ENCODE measurements at places on chromosomes 6 and 20.

GRCh38 chr6:18465410-18466154 is 78.4 kb downstream of the RNF144B start:
- H3K4me1 ChIP-seq, result no peaks in the 10 kb centered on the region
- no peak overlapping the region for H3K27ac ChIP-seq
- no peaks in the 10 kb centered on the region for H3K36me3 ChIP-seq
- no peak for DNase-seq
- no peaks in the 10 kb centered on the region for H3K27me3 ChIP-seq

- H3K4me1 ChIP-seq, result no peaks in the 10 kb centered on the region
- no peak for DNase-seq
- H3K27me3 ChIP-seq, result no peaks in the 10 kb centered on the region
- no peak overlapping the region for H3K27ac ChIP-seq
- H3K4me3 ChIP-seq, result no peak overlapping the region
- H3K36me3 ChIP-seq, result no peaks in the 10 kb centered on the region
Observed at GRCh38 chr20:49543071-49543857, 24.7 kb downstream of the PTGIS start.

DNA sequence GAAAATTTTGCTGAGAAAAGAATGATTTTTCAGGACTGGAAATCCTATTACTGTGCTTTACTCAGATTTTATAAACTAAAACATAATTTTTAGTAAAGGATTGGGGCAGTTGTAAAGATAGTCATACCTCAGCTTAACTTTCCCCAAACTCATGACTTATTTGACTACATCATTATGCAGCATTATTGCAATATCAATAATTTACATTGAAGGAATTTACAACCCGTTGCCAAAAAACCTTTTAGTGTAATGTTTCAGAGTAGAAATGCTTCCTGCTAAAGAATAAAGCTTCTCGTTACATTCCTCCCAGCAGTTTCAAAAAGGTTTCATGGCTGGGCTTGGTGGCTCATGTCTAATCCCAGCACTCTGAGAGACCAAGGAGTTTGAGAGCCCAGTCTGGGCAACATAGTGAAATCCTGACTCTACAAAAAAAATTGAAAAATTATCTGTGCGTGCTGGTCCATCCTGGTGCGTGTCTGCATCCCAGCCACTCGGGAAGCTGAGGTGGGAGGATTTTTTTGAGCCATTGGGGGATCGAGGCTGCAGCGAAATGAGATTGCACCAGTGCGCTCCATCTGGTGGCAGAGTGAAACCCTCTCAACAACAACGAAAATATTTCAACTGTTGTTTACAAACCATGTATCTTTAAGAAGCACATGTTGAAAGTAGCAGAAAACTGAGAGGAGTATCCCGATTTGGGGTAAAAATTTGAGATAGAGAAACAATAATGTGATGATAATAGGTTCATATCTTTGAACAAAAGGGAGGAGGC is 4.4 kb downstream of the AMD1 start:
- H3K27ac ChIP-seq, result no peak overlapping the region
- H3K27me3 ChIP-seq, result no peaks in the 10 kb centered on the region
- peak overlapping the region; percentile 24 for H3K4me3 ChIP-seq
- H3K36me3 ChIP-seq, result no peaks in the 10 kb centered on the region

GRCh38 chr20:4573564-4574355 is 147.9 kb upstream of the PRND start:
- no peak for DNase-seq
- H3K4me1 ChIP-seq, result no peaks in the 10 kb centered on the region
- no peaks in the 10 kb centered on the region for H3K36me3 ChIP-seq

DNA sequence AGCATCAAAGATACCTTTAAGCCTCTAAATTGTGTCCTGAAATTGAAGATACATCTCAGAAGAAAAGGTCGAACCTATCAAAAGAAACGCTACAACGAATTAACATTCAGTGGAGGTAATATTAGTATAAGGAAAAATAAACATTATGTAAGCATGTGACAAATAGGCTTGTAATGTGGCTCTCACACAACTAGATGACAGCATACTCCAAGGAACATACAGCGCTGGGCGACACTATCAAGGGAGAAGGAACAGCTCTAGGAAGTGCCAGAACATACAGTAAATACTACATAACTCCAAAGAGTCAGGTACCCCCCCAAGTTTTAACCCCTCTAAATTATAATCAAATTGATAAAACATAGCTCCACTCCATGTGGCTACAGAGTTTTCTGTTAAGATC is 103.5 kb downstream of the LAMP5 start:
- no peak overlapping the region for H3K27ac ChIP-seq
- H3K27me3 ChIP-seq, result no peaks in the 10 kb centered on the region
- no peak overlapping the region for H3K4me3 ChIP-seq
- no peaks in the 10 kb centered on the region for H3K4me1 ChIP-seq
- H3K36me3 ChIP-seq, result no peaks in the 10 kb centered on the region

DNA sequence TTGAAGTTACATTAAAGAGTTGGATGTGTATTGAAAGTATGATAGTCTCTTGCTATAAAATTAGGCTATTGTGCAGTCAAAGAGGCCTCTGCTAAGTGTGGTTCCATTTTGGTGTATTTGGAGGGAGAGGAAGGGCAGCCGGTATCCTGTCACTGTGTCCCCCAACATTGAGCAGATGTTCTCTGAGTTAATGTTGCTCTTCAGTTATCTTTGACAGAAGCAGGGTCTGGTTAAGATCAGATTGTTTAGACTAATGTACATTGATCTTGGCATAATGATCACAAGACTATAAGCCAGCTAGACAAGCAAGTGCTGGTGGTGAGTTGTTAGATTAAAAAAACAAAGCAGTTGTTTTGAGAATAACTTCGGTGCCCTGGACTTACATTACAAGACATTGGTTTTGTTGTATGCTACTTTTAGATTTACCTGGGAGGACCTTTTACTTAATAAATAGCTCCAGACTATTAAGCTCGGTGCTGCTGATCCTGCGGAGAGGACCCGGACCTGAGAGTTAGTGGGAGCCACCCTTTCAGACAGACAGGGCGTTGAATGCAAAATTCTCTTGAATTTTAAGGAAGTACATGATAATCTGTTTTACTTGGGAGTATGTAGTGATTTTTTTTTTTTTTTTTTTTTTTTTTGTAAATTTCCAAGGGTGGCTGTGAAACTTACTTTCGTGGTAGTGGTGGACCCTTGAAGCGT is 97.8 kb downstream of the JARID2 start:
- no peak overlapping the region for H3K4me3 ChIP-seq
- no peak overlapping the region for H3K27ac ChIP-seq
- no peaks in the 10 kb centered on the region for H3K27me3 ChIP-seq
- no peaks in the 10 kb centered on the region for H3K36me3 ChIP-seq
- no peaks in the 10 kb centered on the region for H3K4me1 ChIP-seq

DNA sequence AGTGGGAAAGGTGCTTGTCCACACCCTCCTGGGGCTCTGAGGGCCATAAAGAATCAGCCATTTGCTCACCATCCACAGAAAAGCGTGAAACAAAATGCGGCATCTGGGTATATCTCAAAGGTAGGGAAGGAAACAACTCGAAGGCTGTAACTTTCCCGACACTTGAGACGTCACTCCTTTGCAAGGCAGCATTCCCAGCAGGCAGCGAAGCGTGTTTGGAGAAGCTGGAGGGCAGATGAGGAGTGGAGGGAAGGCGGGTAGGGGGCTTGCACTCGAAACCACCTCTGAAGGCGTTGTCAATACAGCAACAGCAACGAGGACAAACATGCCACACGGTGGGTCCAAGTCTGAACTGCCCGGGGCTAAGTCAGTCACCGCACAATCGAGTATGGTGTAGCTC is 98.4 kb downstream of the FOXC1 start:
- H3K36me3 ChIP-seq, result no peaks in the 10 kb centered on the region
- H3K27me3 ChIP-seq, result no peaks in the 10 kb centered on the region
- no peak for DNase-seq
- no peak overlapping the region for H3K4me3 ChIP-seq

DNA sequence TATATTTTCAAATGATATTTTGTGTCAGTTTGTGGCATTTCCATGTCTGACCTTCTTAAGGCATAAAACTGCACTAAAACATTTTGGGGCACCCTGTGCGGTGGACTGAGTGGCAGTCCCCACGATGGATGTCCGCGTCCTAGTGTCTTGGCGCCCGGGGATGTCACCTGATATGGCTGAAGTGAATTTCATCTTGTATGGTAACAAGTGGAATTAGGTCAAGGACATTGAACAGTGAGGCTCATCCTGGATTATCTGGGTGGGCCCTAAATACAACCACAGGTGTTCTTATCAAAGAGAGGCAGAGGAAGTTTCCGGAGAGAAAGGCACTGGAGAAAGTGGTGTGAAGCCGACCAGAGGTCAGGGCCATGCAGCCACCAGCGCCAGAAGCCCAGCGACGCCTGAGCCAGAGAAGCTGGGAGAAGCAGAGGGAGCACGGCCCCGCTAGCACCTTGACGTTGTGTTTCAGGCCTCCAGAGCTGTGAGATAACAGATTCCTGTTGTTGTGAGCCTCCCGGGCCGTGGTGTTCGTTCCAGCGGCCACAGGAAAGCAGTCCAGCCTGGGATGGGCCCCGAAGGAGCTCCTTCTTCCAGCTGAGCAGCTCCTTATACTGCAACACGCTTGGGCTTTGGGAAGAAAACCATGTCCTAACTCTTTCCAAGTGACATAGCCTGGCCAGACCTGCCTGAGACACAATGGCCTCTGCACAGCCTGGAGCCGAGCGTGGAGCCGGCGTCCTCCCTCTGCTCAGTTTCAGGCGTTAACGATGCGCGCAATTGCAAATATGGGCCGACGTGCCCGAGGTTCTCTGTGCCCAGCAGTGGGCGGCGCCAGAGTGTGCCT is 22.5 kb downstream of the THBS2 start:
- no peak overlapping the region for H3K4me3 ChIP-seq
- H3K36me3 ChIP-seq, result no peaks in the 10 kb centered on the region
- DNase-seq, result no peak
- H3K4me1 ChIP-seq, result no peaks in the 10 kb centered on the region

DNA sequence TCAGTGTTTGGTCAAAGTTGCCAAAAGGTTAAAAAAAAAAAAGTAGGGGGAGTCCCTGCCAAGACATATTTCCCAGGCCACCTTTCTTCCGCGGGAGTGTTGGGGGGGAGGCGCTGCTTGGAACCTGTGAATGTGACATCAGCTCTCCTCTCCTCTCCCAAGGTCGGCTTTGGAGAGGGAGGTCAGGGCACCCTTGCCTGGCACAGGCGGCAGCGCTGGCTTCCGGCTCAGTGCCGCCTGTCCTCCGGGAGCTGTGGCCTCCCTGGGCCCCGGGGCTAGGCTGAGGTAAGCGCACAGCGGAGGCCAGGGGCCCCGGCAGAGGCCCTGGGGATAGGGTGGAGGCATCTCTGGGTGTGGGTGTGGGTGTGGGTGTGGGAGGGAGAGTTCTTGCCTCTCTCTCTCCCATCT is 1.9 kb upstream of the EDN1 start:
- peak overlapping the region; percentile 88 for H3K27ac ChIP-seq
- no peaks in the 10 kb centered on the region for H3K4me1 ChIP-seq
- H3K36me3 ChIP-seq, result no peaks in the 10 kb centered on the region
- DNase-seq, result peak; percentile 66
- no peaks in the 10 kb centered on the region for H3K27me3 ChIP-seq

DNA sequence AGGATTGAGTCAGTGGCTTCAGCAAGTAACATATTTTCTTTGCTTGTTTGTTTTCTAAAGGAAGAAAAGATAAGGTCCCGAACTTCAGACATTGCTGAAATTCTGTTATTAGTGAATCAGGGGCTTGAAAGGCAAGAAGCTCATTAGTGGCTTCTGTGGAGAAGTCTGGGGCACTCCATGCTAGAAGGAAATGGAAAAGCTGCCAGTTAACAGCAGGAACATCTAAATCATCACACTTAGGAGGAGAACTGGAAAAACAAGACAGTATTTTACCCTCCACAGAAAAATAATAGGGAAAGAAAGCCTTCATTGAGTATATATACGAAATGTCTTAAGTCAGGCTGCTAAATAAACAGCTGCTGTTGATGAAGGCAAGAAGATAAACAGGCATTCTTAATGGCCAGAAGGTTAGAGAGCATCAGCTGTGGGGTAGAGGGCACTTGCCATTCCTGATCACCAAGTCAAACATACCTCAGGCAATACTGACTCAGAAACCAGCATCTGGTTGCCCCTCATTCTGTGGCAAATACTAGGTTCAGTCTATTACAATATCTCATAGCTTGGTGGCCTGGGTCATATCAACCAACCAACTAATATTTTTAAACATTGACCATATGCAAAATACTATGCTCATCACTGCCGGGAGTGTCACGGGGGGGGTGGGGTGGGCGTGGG is 143.2 kb upstream of the TENT5A start:
- H3K27me3 ChIP-seq, result no peaks in the 10 kb centered on the region
- no peaks in the 10 kb centered on the region for H3K36me3 ChIP-seq
- H3K4me3 ChIP-seq, result no peak overlapping the region

GRCh38 chr6:6714118-6714897 is 125.8 kb downstream of the LY86 start:
- H3K4me3 ChIP-seq, result no peak overlapping the region
- no peaks in the 10 kb centered on the region for H3K36me3 ChIP-seq
- no peak for DNase-seq
- H3K27ac ChIP-seq, result no peak overlapping the region

DNA sequence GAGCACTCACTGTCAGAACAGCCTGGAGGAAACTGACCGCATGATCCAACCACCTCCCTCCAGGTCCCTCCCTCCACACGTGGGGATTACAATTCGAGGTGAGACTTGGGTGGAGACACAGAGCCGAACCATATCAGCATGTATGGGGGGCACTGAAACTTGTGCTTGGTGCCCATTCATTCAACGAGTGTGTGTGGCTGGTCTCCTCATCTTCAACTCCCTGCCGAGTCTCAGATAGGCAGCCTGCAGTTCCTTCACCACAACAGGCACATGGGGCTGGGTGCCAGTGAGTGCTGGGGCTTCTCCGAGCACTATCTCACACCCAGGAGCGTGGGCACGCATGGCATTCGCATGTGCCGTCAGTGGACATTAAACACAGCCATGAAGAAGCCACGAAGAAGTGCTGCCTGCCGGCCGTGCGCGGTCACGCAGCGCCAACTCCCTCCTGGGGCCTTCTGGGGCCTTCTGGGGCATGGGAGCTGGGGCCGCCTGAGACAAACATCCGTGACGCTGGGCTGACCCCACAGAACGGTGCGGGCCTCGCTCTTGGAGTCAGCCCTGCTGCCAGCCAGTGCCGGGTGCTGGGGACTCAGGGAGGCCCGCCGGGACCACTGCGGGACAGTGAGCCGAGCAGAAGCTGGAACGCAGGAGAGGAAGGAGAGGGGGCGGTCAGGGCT is 714 bp upstream of the RTEL1 start:
- peak overlapping the region; percentile 82 for H3K4me3 ChIP-seq
- H3K36me3 ChIP-seq, result no peaks in the 10 kb centered on the region
- H3K4me1 ChIP-seq, result peaks cover 17% of the 10 kb centered on the region
- peak overlapping the region; percentile 94 for H3K27ac ChIP-seq
- no peak for DNase-seq

DNA sequence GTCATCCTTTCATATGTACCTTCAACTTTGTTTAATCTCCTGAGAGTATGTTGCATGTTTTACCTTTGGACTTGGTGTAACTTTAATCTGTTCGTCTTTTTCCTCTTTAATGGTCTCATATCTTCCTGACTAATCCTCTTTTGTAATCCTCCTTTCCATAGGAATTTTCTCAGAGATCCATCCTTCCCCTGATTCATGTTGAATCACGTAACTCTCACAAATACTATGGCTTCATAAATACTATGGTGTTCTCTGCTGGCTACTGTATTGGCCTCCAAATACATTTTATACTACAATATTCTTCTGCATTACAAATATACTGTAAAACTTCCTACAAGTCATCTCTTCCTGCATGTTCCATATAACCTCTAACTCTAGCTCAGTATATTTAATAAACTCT is 317.7 kb upstream of the ADGRB3 start:
- no peak overlapping the region for H3K4me3 ChIP-seq
- DNase-seq, result no peak
- H3K36me3 ChIP-seq, result no peaks in the 10 kb centered on the region
- no peaks in the 10 kb centered on the region for H3K27me3 ChIP-seq
- H3K27ac ChIP-seq, result no peak overlapping the region

GRCh38 chr6:13683038-13683437 is 28.6 kb downstream of the RANBP9 start:
- H3K27ac ChIP-seq, result no peak overlapping the region
- H3K36me3 ChIP-seq, result no peaks in the 10 kb centered on the region
- H3K4me1 ChIP-seq, result peaks cover 6% of the 10 kb centered on the region

All from breast epithelium (tissue), 4 donors.